ENCODE measurements at places on chromosomes 3 and 15.
A peak's percentile ranks its signal among the peaks of the same experiment; 100 is the strongest.

GRCh38 chr15:79858469-79858868, 38.3 kb downstream of the MTHFS start:
- DNase-seq = no peak

DNA sequence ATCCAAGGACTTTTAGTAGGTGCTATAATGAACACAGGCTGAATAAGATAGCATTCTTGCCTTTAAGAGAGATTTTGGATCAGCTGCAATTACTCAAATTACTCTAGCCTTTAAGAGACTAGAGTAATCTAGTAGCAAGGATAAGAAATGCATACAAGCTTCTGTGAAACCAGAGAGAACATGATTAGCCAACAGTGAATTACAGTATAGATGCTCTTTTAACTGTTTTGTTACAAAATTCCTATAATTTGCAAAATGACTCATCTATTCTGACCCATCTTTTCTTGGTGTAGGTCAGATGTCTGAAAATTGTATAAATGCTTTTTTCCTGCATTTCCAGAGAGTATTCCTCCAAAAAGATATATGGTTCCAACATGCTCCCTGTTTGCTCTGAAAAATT, 66.9 kb downstream of the CEP63 start:
- no peak for DNase-seq

DNA sequence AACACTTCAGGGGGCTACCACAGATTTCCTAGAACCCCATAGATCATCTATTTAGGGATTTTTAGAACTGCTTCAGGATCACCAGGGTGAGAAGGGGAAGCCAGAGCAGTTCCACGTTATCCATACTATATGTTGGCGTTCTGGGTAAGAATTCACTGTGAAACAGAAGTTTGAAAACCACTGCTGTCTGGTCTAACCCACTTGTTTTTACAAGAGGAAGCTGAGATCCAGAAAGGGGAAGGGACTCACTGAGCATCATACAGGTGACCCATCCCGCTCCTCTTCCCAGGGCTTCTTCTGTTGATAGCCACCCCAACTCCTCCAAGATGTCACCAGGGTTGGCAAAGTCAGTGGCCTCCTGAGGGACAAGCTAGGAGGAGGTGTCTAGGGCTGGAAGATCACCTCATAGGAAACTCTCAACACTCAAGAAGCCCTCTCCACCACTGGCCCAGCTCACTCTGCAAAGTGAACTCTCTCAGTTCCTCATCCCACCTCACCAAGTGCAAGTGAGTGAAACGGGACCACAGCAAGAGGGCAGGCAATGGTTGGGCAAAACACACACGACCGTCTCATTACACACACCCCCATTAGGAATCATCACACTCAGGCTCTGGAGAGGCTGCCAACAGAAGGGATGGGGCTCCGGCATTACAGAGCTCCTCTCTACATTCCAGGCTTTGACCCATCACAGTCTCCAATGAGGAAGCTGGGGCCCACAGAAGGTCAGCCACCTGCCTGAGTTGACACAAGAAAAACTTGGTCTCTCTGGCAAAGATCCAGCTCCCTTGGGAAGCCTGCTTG, 1.8 kb downstream of the DAPK2 start:
- no peak for DNase-seq

DNA sequence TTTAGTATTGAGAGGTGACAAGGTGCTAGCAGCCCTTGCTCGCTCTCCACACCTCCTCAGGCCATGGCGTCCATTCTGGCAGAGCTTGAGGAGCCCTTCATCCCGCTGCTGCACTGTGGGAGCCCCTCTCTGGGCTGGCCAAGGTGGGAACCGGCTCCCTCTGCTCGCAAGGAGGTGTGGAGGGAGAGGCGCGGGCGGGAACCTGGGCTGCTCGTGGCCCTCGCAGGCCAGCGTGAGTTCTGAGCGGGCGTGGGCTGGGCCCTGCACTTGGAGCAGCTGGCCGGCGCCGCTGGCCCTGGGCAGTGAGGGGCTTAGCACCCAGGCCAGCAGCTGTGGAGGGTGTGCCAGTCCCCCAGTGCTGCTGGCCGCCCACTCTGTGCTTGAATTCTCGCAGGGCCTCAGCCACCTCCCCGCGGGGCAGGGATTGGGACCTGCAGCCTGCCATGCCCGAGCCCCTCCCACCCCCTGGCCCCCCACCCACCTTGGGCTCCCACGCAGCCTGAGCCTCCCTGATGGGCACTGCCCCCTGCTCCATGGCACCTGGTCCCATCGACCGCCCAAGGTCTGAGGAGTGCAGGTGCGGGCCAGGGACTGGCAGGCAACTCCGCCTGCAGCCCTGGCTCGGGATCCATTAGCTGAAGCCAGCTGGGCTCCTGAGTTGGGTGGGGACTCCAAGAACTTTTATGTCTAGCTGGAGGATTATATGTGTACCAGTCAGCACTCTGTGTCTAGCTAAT, 785.2 kb downstream of the DIPK2A start:
- DNase-seq = no peak

DNA sequence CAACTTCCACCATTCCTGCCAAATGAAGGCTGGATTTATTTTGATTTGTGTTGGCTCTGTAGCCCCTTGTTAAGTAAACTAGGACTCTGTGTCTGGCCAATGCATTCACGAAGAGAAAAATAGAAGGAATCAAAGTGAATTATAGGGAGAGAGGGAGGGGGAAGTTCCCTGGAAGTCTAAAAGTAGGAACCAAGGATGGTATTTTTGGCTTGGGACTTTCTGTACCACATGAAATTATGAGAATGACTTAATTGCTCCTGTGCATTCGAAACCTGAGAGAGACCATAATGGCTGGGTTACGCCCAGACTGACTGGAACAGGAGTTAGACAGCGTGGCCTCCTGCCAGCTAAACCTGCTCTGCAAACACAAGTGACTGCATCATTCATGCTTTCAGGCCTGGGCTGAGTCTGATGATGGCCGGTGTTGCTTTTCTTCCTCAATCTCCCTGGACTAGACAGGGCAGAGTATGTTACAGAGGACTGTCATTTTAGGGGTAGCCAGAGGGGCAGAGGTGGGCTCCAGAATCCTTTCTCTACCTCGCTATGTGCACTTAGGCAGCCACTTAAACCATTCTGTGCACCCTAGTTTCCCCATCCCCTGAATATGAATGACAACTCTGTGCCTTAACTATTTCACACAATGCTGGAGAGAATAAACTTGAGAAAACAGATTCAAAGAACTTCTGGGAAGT, 58.9 kb downstream of the MYO1E start:
- peak; percentile 96 for DNase-seq

DNA sequence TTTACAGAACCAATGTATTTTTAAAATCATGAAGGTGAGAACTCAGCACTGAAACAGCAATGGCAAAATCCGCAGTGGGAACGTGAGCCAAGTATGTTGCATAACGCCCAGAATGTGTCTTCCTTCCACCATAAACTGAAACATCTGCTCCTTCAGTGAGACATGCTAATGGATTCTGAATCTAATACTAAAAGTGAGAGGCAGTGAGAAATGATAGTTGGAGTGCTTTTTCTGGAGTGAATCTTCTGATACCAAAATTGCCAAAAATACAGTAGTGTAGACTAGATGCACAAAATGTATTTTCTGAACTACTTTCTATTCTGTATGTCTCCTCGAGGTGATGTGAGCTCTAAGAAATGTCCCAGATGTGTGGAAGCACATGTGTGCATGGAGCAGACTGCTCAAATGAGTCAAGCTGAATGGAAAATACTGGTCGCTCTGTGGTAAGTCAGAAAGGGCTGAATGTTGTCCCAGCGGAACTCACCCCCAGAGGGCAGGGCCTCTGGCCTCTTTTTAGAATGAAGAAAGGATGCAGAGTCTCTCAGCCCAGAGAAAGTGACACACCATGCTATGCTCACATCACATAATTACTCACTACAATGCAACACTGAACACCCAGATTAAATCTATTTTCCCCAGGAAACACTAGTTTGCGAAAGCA, 73.0 kb downstream of the ATP10A start:
- DNase-seq = peak; percentile 84

- DNase-seq = no peak
Measured at GRCh38 chr3:33019981-33020380, 68.5 kb downstream of the CCR4 start.

- DNase-seq = no peak
Measured at GRCh38 chr3:143786219-143787191, 61.8 kb downstream of the SLC9A9 start.

DNA sequence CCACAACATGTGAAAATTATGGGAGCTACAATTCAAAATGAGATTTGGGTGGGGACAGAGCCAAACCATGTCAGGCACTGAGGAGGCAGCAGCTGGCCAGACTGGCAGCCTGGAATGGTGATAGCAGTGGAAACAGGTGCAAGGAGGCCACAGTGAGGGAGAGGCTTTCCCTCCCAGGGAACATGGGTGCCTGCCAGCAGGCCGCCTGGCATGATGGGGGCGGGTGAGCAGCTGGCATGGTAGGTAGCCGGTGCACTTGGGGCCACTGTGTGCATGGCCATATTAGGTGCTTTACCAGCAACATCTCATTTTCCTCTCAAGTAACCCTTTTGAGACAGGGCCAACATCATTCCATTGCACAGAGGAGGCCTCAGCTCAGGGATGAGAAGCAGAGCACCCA, 18.3 kb upstream of the MRPS22 start:
- no peak for DNase-seq

- peak; percentile 89 for DNase-seq
Measured at GRCh38 chr15:67076147-67076843, 10.9 kb downstream of the SMAD3 start.

- DNase-seq = no peak
Measured at GRCh38 chr15:64803526-64803925, 21.9 kb downstream of the PIF1 start.

DNA sequence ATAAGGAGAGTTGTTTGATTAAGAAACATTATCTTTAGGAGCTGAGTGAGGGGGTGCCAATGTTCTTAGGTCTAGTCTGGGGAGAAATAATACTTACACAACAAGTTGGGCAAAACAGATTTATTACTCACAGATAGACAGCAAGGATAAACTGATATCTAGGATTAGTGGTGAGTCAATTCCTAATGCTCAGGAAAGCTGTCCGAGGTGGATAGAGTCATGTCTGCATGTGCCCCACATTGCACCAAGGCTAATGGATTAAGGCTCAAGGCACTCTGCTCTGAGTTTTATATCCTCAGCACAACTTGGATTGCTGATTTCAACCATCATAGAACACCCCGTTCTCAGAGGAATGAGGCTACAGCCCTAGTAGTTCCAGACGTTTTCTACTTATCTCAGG, 1042.3 kb downstream of the OTOL1 start:
- no peak for DNase-seq

DNA sequence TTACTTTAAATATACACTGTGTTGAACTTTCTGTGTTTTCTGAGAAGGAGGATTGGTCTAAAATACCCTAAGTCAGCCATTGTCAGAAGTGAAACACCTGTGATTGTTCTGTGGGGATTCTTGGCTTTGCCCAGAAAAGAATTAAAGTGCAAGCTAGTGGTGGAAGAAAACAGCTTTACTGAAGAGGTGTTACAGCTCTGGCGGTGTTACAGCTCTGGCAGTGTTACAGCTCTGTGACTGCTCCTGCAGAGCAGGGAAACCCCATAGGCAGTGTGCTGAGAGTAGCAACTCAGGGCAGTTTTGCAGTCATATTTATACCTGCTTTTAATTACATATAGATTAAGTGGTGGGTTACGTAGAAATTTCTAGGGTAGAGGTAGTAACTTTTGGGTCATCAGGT, 66.6 kb downstream of the C3orf20 start:
- DNase-seq = no peak

DNA sequence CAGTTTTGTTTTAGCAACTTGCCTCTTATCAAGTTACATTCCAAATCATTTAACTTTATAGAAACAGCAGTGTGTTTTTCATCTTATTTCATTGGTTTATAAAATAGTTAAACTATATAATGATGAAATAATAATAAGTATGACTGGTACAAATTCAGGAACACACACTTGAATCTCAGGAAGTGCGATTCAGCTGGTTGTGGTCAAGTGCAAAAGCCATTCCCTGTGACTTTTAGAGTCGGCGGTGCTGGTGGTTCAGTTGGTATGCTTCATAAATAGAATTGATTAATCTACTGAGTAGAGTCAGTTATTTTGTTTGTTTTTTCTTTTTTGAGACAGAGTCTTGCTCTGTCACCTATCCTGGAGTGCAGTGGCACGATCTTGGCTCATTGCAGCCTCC, 22.7 kb downstream of the SACM1L start:
- DNase-seq = no peak

DNA sequence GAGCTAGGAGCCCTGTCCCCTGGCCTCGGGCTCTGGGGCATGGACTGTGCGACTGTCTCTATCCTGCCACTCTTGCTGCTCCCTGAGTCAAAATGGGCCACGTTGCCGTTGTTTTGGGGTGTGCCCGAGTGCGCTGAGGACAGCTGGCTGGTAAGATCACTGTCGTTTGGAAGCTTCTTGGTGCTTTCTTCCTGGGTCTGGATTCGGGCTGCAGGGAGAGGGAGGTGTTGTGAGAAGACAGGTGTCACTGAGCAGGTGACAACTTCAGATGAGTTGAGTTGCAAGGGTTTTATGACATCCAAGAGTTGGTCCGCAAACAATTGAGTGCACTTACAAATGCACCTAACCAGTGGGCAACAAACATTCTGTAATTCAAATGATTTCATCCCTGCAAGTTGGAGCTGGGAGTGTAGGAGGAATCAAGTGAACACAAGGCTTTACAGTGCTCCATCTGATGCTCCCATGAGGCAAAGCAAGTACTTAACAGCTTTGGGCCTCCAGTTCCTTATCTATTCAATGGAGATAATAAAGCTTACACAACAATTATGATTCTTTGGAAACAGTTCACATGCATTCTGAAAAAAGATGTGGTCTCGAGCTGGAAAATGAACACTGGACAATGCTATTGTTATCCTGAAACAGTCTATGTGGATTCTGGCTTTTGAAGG, 11.0 kb upstream of the STARD5 start:
- DNase-seq = no peak

GRCh38 chr3:118943597-118943996, 91.0 kb downstream of the IGSF11 start:
- no peak for DNase-seq

GRCh38 chr3:66407611-66408218, 93.1 kb downstream of the LRIG1 start:
- no peak for DNase-seq

DNA sequence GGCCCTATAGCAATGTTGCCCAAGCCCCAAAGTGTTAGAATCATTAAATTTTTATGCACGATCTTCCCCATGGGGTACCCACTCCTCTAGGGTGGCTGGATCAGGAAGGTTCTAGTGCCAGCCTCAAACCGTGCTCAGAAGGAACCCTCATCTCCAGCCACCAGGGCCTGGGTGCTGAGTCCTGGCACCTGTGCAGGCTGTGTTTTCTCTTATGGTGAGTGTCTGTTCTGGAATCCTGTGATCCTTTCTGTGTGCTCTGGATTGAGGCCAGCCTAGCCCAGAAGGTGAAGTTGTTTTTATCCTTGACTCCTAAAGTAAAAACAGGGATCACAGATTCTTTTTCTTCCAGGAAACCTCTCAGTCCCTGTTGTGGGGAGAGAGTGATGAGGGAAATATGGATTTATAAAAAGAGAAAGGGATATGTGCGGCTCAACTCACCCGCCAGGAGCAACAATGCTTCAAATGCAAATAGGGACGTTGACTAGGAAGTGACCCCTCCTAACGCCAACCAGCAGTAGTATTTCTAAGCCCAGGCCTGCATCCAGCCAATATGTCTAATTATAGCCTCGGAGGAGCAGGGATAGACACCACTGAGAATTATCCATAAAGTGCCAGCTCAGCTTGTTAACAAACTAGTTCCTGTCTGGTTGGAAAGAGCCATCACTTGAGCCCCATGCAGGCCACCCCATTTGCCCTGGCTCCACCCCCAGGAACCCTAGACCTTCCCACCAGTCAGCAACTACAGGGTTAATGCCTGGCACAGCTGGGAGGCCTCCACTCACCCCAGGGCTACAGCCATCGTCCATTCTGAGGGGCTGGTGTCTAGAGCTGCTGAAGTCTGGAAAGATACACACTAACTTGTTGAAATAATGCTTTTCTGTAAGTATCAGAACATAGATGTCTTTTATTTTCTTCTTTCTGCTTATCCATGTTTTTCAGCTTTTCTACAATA, 513.5 kb upstream of the PROK2 start:
- DNase-seq = no peak
